Stimulated activated CD8-positive, alpha-beta memory T cell treated with anti-CD3 and anti-CD28 coated beads, Interleukin-15, amount 100 ng/mL, for 24 hours (primary cell): ENCODE measurements at places on chromosomes 4 and X.

DNA sequence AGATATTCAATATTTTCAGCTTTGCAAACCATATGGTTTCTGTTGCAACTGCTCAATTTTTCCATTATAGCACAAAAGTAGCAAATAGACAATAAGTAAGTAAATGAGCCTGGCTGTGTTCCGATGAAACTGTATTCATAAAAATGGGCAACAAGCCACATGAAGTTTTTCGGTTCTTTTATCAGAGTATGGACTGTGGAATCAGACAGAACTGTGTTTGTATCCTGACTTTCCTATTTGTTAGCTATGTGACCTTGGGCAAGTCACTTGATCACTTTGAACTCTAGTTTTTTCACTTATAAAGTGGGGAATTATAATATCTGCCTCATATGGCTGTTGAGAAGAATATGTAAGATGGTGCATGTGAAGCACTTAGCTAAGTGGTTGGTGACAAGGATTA lies 23.4 kb upstream of the ADGRA3 start:
- DNase-seq, result no peak

- no peak for DNase-seq
These were observed 57.5 kb downstream of the TEC start for GRCh38 chr4:48212165-48212564.

GRCh38 chrX:55006827-55007621 lies 6.9 kb downstream of the APEX2 start:
- DNase-seq, result no peak

DNA sequence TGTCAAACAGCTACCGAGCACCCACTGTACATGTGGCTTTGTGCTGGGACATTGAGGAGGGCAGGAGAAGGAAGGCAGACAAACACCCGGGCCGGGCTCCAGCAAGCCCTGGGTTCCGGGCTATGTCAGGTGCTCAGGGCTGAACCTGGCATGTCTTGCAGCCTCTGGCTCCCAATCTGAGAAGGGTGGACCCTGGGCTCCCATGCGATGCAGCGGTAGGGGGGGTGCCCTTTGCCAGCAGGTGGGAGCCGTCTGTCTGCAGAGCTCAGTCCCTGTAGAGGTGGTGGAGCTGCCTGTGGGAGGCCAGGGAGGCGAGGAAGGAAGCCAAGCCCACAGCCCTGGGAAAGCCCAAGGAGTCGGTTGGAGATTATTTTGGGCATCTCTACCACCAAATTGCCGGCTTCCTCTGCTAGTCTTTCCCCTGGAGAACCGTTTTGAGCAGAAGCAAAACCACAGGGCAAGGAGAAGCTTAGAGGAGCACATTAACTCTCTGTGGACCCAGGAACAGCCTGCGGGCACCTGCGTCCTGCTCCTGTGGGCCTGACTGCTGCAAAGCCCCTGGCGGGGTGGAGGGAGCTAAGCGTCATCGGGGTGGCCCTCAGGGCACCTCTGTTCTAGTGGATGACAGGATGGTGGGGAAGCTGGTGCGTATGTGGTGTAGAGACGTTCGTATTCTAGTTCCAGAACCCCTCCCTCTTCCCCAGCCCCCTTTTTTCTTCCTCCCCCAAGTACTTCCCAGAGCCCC lies 10.3 kb downstream of the CPZ start:
- DNase-seq, result no peak

GRCh38 chr4:86778175-86778574 lies 71.0 kb downstream of the SLC10A6 start:
- DNase-seq, result no peak

GRCh38 chrX:5145957-5146356 lies 1082.7 kb downstream of the NLGN4X start:
- DNase-seq, result no peak

- no peak for DNase-seq
These were observed 65.3 kb upstream of the SHISA3 start for GRCh38 chr4:42331914-42332368.

- no peak for DNase-seq
These were observed 17.0 kb upstream of the TMEM33 start for GRCh38 chr4:41918278-41918677.

DNA sequence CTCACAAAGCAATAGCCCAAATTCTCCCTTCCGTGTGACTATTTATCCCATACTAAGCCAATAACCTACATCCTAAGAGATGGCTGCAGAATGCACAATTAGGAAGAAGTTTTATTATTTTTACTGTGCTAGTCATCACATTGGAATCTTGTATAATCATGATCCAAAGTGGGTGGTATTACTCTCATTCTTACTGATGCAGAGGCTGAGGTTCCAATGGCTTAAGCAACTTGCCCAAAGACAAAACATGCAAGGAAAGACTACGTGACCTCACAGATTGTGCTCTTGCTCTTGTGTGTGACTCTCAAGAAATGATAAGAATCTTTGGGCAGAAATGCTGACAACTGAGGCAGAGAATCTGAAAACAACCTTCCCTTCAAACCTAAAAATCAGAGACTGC lies 212.2 kb downstream of the LDB2 start:
- DNase-seq, result no peak

DNA sequence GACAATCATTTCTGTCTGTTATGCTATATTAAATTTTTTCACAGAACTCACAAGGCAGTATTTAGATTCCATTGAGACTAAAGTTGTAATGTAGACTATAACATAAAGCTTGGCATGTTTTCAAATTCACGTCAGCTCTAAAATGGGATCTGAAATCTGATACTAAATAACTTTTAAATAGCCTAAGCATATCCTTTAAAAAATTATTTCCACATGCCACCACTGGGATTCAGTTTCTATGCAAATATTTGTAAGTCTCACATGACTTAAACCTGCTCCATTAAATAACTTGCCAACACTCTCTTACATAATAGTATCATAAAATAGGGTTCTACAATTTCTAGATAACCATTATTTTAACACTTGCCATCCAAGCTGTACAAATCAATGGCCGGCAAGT lies 32.4 kb downstream of the KLHL8 start:
- DNase-seq, result no peak

- no peak for DNase-seq
These were observed 103.4 kb upstream of the TEX13A start for GRCh38 chrX:105323928-105324327.

DNA sequence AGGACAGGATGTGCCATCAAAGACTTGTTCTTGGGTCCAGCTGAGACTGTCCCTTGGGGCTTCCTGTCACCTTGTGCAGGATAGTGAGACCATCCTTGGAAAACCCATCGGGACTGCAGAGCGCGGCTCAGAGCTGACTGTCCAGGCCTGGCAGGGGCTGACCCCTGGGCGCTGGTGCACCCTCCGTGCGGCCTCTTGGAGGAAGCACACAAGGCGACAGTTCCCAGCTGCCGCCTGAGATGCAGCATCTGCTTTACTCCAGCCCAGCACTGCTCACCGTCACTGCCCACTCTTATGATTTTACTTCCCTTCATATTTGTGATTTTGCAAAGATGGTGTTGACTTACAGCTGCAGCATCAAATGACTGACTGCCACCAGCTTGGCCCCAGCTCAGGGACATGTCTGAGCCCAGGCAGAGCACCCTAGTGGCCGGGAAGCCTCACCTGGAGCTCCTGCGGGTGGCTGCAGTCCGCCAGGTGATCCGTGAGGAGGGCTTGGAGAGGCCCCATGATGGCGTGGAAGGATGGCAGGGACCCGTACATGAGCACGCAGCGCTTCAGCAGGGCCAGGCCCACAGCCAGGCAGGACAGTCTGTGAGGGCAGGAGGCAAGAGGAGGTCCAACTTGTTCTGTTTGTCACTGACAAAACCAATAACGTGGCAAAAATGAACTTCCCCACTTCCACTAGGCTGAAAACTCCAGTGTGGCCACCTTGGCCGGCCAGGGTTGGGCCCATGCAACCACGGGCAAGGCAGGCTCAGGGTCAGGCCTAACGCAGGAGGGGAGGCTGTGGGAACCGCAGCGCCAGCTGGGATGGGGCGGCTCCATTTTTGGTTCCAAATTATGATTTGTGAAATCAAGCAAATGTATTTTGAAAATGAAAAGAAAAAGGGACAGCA lies 21.8 kb downstream of the NOP14 start:
- DNase-seq, result no peak

DNA sequence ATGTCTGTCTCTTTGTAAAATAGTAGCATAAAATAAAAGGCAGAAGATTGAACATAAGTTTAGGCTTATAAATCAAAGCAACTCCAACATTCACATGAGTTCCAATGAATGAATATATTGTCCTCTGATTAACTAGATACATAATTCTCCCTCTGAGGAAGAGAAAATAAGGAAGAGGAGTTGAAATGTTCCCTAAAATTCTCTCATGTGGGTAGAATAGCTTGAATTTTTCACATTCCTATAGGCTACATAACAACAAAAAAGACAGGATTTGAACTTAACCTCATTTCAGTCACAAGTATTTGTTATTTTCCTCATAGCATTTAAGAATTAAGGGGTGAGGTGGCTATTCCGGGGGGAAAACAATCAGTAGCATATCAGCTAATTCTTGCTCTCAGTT lies 462.4 kb upstream of the NDST4 start:
- DNase-seq, result no peak

DNA sequence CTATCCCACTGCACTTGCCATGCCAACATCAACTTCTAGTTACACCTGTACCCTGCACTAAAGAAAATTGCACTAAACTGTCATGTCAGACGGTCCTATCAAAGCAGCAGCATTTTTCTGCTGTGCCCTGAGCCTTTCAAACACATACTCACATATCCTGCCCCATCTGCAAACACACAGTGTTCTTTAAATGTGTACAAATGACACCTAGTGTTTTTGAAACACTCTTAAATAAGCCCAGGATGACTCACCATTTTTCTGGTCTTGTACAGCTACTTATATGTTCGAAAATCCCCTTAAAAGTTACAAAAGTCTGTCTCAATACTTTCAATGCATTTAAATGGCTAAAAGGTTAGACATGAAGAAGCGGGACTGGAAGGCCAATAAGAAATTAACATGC lies 346.7 kb upstream of the PPARGC1A start:
- DNase-seq, result no peak

DNA sequence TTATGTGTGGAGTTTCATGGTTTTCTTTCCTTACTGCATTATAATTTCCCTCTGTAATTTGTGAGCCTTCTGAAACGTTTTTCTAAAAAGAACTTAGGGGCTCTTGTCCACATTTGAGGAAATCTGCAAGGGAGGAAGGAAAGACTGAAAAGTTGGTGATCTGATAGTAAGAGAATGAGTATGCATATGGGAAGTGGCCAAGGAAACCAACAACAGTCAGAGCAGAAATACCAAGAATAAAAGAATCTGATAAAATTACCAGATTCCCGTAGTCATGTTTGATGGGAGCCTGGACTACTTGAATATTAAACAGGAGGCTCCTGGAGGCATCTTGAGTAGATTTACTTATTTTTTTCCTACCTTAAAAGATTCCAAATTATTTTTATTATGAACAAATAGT lies 50.1 kb downstream of the MEPE start:
- DNase-seq, result no peak

- DNase-seq, result no peak
These were observed 313.4 kb downstream of the TENM3 start for GRCh38 chr4:182556580-182556979.

GRCh38 chr4:92381616-92382015 lies 77.8 kb downstream of the GRID2 start:
- DNase-seq, result no peak

DNA sequence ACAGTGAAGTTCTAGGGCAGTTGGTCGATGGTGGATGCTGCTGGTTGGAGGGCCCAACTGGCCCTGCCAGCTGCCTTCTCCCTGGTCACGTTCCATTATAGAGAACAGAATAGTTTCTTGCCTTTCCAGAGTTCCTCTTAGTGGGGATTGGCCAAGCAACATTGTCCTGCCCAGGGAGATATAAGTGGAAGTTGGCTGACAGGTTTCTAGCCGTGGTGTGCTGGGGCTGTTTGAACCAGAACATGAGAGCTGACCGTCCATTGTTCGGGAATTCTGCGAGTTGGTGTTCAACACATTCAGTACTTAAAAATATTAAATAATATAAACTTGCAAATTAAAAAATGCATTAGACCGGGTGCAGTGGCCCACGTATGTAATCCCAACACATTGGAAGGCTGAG lies 3.5 kb upstream of the AFAP1 start:
- no peak for DNase-seq

GRCh38 chr4:2168469-2169319 lies 73.2 kb downstream of the HAUS3 start:
- no peak for DNase-seq

DNA sequence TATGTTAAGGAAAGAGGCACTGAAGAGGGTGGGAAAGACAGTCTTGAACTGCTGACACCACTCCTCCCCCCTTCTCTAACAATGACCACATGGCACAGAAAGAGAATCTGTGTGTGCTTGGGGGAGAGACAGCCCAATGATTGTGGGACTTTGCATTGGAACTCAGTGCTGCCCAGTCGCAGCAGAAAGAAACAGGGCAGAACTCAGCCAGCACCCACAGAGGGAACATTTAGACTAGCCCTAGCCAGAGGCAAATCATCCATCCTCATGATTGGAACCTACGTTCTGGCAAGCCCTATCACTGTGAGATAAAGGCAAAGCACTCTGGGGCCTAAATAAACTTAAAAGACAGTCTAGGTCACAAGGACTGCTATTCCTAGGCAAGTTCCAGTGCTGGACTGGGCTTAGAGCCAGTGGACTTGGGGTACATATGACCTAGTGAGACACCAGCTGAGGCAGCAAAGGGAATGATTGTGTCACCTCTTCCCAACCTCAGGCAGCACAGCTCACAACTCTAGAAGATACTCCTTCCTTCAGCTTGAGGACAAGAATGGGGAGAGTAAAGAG lies 132.8 kb upstream of the S100G start:
- no peak for DNase-seq

- no peak for DNase-seq
These were observed 39.1 kb downstream of the SUPT20HL1 start for GRCh38 chrX:24399550-24399949.

- no peak for DNase-seq
These were observed 280.5 kb upstream of the EDA2R start for GRCh38 chrX:66919280-66919832.

DNA sequence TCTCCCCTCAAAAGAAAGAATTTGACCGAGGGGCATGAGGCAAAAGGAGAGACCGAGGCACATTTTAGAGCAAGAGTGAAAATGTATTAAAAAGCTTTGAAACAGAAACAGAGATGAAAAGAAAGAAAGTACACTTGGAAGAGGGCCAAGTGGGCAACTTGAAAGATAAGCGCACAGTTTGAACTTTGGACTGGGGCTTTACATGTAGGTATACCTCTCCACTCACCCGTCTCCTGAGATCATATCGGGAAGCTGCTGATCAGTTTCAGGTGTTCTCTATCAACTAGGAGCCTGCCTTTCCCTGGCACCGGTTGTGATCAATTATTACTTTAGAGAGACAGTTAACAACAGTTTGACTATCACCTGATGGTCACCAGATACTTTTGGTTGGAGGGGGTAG lies 2666.5 kb downstream of the ARAP2 start:
- no peak for DNase-seq

- DNase-seq, result no peak
These were observed 961 bp upstream of the NOCT start for GRCh38 chr4:139014371-139015268.
